ENCODE measurements at places on chromosomes 1 and 21.

DNA sequence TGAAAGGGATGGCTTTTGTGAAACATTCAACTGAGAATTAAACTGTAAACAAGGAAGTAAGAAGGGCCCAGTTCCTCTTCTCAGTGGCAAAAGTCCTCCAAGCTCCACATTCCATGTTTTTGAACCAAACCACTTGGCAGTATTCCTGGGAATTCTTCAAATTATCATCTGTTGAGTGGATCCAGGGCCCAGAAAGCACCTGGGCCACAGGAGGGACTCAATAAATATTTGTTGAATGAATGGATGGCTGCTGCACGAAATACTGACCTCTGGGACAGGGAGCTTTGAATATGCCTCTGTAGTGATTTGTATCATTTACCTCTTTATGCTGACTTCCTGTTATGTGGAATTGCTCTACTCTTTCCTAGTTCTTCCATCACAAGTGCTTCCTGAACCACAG, 4.7 kb downstream of the SLC35F3 start:
- no peak overlapping the region for H3K4me3 ChIP-seq
- H3K4me1 ChIP-seq = no peaks in the 10 kb centered on the region
- H3K27ac ChIP-seq = no peak overlapping the region
- no peaks in the 10 kb centered on the region for H3K36me3 ChIP-seq
- no peak for DNase-seq
- peaks cover 37% of the 10 kb centered on the region for H3K27me3 ChIP-seq

DNA sequence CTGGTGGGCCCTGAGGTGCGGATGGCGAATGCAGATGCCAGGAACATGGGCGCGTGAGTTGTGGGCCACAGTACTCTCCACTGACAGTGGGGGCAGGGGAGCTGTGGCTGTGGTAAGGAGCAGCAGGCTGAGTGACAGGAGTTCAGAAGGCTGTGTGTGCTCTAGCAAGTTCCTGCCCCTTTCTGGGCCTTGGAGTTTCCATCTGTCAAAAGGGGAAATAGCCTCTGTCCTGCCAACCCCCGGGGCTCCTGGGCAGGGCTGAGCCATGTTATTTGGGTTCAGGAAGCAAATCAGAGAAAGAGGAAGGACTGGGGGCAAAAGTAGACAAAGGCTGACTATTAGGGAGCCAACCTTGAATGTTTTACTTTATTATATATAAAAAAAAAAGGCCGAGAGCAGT, 19.5 kb upstream of the MFN2 start:
- no peak for DNase-seq
- H3K4me1 ChIP-seq = peaks cover 2% of the 10 kb centered on the region
- H3K27ac ChIP-seq = no peak overlapping the region
- H3K4me3 ChIP-seq = no peak overlapping the region
- no peaks in the 10 kb centered on the region for H3K27me3 ChIP-seq
- H3K36me3 ChIP-seq = peaks cover 19% of the 10 kb centered on the region

GRCh38 chr21:41289431-41289830, 27.2 kb upstream of the FAM3B start:
- no peaks in the 10 kb centered on the region for H3K36me3 ChIP-seq
- DNase-seq = no peak

DNA sequence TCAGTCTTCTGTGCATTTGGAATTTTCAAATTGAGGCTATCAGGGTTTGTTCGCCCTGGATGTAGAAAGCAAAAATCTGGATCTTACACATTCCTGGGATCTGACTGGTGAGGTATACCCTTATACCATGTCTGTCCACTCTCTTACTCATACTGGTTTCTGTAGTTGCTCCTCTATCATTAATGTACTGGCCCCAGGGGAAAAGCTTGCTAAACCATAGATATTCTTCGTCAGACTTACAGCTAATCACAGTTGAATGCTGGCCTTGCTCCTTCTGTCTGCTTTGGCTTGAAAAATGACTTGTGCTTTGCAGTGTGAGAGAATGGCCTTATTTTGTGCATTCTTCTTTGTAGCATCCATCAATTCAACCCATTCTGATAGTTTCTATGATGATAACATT, 30.5 kb downstream of the TBCE start:
- no peak for DNase-seq
- no peak overlapping the region for H3K4me3 ChIP-seq
- H3K4me1 ChIP-seq = no peaks in the 10 kb centered on the region
- H3K27ac ChIP-seq = no peak overlapping the region

DNA sequence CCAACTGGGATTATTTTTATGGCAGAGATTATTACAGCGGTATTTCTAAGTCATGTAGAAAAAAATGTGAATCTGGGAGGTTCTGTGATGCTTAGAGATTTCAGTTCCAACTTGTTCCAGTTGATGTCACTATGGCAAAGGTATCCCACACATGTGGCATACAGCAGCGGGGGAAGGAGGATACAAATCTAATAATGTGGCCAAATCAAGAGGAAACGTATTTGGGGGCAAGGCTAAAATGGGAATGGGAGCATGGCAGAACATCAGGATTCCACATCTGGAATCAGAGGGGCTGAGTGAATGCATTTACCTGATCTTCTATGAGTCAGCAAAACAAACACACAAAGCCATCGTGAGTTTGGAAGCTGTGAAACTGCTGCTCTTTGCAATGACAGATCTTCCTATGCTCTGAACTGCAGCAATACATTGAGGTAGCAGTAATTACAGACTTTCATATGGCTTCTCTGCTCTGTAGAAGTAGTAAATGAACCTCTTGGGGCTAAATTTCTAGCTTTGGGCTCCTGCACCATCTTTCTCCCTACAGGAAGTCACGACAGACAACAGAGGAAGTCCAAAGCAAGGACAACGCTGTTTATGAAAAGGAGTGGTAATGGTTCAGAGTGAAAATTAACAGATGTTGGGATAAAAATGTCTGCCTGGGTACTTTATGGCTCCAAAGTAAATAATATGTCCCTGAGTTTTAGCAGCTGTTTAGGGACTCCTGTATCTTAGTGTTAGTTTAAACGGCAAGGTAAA, 55.5 kb downstream of the GABPA start:
- H3K27me3 ChIP-seq = peaks cover 21% of the 10 kb centered on the region
- no peak for DNase-seq
- no peaks in the 10 kb centered on the region for H3K36me3 ChIP-seq
- no peak overlapping the region for H3K27ac ChIP-seq

GRCh38 chr1:231387770-231388669, 34.1 kb downstream of the EGLN1 start:
- DNase-seq = no peak
- no peaks in the 10 kb centered on the region for H3K27me3 ChIP-seq
- H3K36me3 ChIP-seq = peaks cover 4% of the 10 kb centered on the region
- H3K27ac ChIP-seq = no peak overlapping the region
- peaks cover 39% of the 10 kb centered on the region for H3K4me1 ChIP-seq
- H3K4me3 ChIP-seq = no peak overlapping the region

DNA sequence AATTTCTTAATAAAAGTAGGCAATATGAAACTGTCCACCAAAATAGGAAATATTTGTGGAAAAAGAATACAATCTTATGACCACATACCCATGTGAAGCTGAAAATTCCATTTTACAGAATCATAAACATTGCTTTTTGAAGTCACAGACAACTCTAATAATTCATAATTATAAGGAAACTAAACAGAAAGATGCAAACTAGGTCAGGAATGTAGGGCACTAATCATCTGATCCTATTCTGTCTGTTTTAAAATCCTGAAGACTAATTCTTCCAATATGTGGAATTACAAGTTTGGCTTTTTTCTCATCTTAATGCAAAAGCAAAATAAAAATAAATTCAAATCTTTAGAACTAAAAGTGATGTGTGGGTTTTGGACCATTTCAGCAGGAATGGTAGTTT, 528.6 kb downstream of the LTN1 start:
- H3K27ac ChIP-seq = no peak overlapping the region
- peaks cover 6% of the 10 kb centered on the region for H3K27me3 ChIP-seq
- DNase-seq = no peak
- no peak overlapping the region for H3K4me3 ChIP-seq
- H3K36me3 ChIP-seq = no peaks in the 10 kb centered on the region
- no peaks in the 10 kb centered on the region for H3K4me1 ChIP-seq

GRCh38 chr1:166627558-166627957, 211.7 kb upstream of the POGK start:
- H3K4me1 ChIP-seq = no peaks in the 10 kb centered on the region
- H3K4me3 ChIP-seq = no peak overlapping the region
- no peaks in the 10 kb centered on the region for H3K36me3 ChIP-seq
- H3K27me3 ChIP-seq = peaks cover 2% of the 10 kb centered on the region
- no peak for DNase-seq
- H3K27ac ChIP-seq = no peak overlapping the region

DNA sequence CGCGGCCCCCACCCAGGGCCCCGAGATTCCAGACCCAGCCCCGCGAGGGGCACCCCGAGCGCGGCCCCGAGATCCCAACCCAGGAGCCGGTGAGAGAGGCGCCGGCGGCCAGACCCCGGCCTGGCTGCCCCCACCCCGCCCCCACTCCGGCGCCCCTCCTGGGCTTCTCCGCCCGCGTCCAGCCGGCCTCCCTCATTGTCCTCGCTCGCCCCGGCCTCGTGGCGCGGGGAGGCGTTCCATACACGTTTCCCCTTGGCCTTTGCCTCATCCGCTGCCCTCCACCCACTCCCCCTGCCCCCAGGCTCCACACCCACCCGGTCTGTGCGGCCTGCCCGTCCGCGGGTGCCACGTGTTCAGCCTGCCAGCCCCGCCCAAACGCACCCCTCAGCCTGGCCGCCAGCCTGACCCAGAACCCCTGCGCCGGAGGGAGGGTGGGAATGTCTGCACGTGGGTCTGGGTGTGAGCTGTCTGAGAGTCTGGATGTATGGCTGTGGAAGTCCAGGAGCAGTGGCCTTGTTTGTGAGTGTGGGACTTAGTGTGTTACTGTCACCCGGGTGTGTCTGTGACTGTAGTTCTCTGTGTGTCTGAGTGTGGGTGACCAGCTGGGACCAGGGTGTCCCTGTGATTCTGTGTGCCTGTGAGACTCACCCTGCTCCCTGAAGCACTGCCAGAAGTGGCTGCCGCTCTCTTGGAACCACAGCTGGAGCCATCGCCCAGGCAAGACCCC, 681 bp downstream of the B4GALT2 start:
- peaks cover 23% of the 10 kb centered on the region for H3K36me3 ChIP-seq
- no peaks in the 10 kb centered on the region for H3K27me3 ChIP-seq
- peaks cover 45% of the 10 kb centered on the region for H3K4me1 ChIP-seq

- no peak for DNase-seq
- no peak overlapping the region for H3K4me3 ChIP-seq
- no peaks in the 10 kb centered on the region for H3K4me1 ChIP-seq
- H3K36me3 ChIP-seq = no peaks in the 10 kb centered on the region
These were observed 6.7 kb downstream of the CRP start for GRCh38 chr1:159707472-159708260.

GRCh38 chr1:113677250-113678158, 81.8 kb downstream of the PHTF1 start:
- H3K27me3 ChIP-seq = no peaks in the 10 kb centered on the region
- no peaks in the 10 kb centered on the region for H3K36me3 ChIP-seq
- DNase-seq = no peak
- no peak overlapping the region for H3K4me3 ChIP-seq
- no peaks in the 10 kb centered on the region for H3K4me1 ChIP-seq

- H3K4me1 ChIP-seq = no peaks in the 10 kb centered on the region
- H3K36me3 ChIP-seq = no peaks in the 10 kb centered on the region
- H3K27me3 ChIP-seq = no peaks in the 10 kb centered on the region
These were observed 38.0 kb downstream of the PLXNA2 start for GRCh38 chr1:208206092-208206698.

DNA sequence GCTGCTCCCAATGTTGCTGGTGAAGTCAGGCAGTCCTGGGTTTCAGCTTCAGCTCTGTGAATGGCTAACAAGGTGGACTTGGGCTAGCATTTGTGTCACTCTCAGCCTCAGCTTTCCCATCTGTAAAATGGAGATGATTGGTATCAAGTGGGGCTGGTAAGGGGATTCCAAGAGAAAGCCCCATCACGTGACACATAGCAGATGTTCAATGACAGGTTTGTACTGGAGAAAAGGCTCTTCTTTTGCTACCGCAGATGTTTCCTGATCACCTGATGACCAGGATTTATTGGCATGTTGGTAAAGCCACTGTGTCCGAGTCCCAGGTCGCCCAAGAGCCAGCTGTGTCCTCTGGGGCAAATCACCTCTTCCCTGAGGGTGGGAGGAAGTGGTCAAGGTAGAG, 335.0 kb downstream of the MATN1 start:
- no peaks in the 10 kb centered on the region for H3K36me3 ChIP-seq
- no peak overlapping the region for H3K27ac ChIP-seq
- H3K27me3 ChIP-seq = peaks cover 23% of the 10 kb centered on the region
- DNase-seq = no peak

DNA sequence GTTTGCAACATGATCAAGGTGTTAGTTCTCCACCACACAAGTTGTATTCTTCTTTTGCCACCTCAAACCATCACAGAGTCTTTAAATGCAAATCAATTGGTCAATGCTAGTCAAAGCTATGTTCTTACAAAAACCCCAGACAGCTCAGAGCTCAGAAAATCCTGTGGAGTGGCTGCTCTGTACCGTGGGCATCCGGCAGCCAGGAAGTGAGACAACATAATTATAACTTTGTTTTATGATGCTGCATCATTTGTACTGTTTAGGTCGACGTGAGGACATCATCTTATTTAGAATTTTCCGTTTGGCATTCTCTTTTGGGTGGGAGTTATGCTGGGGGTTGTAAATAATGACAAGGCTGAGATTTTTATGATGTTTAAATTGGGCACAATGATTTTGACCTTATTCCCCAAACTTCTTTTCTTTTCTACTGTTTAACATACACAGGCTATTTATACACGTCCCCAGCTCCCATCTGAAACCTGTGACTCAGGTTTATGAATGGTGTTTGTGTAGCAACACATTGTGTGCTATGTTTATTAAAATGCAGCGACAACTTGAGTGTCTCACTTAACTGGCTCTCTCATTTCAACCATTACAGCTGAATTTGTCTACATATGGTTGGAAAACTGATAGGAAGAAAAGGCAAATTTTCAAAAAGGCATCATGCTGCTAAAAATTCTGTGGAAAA, 124.0 kb downstream of the CNIH3 start:
- H3K27me3 ChIP-seq = no peaks in the 10 kb centered on the region
- H3K4me3 ChIP-seq = no peak overlapping the region
- DNase-seq = no peak
- H3K4me1 ChIP-seq = peaks cover 5% of the 10 kb centered on the region

GRCh38 chr1:230012741-230013140, 54.3 kb upstream of the GALNT2 start:
- H3K4me3 ChIP-seq = no peak overlapping the region
- no peak overlapping the region for H3K27ac ChIP-seq
- H3K27me3 ChIP-seq = no peaks in the 10 kb centered on the region
- no peak for DNase-seq

- H3K27me3 ChIP-seq = no peaks in the 10 kb centered on the region
- no peak for DNase-seq
- H3K27ac ChIP-seq = no peak overlapping the region
- H3K36me3 ChIP-seq = no peaks in the 10 kb centered on the region
These were observed 121.9 kb downstream of the LRRC40 start for GRCh38 chr1:70083519-70083918.

DNA sequence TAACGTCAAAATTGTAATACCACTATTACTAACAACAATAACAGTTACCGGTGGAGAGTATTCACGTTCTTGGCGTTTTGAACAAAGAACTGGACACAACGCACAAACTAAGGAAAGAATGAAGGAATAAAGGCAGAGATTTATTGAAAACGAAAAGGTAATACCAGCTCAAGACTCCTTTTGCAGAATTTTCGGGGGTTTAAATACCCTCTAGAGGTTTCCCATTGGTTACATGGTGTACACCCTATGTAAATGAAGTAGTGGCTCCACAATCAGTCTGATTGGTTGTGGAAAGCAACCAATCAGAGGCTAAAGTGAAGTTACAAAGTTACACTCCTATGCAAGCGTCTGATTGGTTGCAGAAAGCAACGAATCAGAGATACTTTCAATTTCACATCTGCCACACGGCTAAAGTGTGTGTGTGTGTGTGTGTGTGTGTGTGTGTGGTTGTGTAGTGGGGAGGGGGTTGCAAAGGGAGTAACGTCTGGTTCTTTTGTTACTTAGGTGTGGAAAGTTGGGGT, 1.1 kb upstream of the GTF2B start:
- peaks cover 22% of the 10 kb centered on the region for H3K36me3 ChIP-seq
- H3K4me3 ChIP-seq = peak overlapping the region; percentile 99
- peak overlapping the region; percentile 96 for H3K27ac ChIP-seq
- no peak for DNase-seq
- peaks cover 40% of the 10 kb centered on the region for H3K4me1 ChIP-seq
